SK-MEL-5 (cell line): ENCODE measurements at places on chromosomes 1 and 21. TPM values are rescaled to one million over a fixed set of nuclear protein-coding genes. Genes with fewer than 3 reads are reported as not detected.

SSBP3 gene
- 3.7 and 5.1 TPM in 2 replicates for total RNA-seq

UQCRHL gene
- 8.3 and 9.2 TPM in 2 replicates for total RNA-seq

SPRR1B gene
- not detected in 2 replicates for total RNA-seq

OR2G6 gene
- not detected in 2 replicates for total RNA-seq

OR2T2 gene
- not detected in 2 replicates for total RNA-seq

NFIA gene
- 12.5 and 12.6 TPM in 2 replicates for total RNA-seq

GPR157 gene
- 5.4 and 6.9 TPM in 2 replicates for total RNA-seq

LAMTOR5 gene
- total RNA-seq, result 206 and 246 TPM in 2 replicates

OR14C36 gene
- not detected in 2 replicates for total RNA-seq

GNAT2 gene
- total RNA-seq, result 0.11 and 0.18 TPM in 2 replicates

MEGF6 gene
- 0.90 and 3.1 TPM in 2 replicates for total RNA-seq

PIGR gene
- not detected in 2 replicates for total RNA-seq

LIN28A gene
- total RNA-seq, result not detected in 2 replicates

KCNC4 gene
- total RNA-seq, result 1.8 and 2.7 TPM in 2 replicates

PIK3C2B gene
- 3.2 and 4.9 TPM in 2 replicates for total RNA-seq

GUCA2A gene
- not detected in 2 replicates for total RNA-seq

FCAMR gene
- not detected in 2 replicates for total RNA-seq

KCNE1 gene
- total RNA-seq, result not detected in 2 replicates

TRIM67 gene
- 0.03 TPM in 1 of 2 replicates, not detected in the other for total RNA-seq

MATN1 gene
- 0.08 and 0.18 TPM in 2 replicates for total RNA-seq

CPT2 gene
- 28.2 and 32.1 TPM in 2 replicates for total RNA-seq

RNU1-2 gene
- under 0.01 TPM in 1 of 2 replicates, not detected in the other for total RNA-seq

CCT8 gene
- total RNA-seq, result 224 and 234 TPM in 2 replicates

CR1L gene
- total RNA-seq, result not detected in 2 replicates

CHIT1 gene
- not detected in 2 replicates for total RNA-seq

S100A9 gene
- total RNA-seq, result not detected in 2 replicates
